ENCODE measurements at places on chromosomes 4 and X.

GRCh38 chr4:20313237-20314030, 61.7 kb downstream of the SLIT2 start:
- no peak for DNase-seq

DNA sequence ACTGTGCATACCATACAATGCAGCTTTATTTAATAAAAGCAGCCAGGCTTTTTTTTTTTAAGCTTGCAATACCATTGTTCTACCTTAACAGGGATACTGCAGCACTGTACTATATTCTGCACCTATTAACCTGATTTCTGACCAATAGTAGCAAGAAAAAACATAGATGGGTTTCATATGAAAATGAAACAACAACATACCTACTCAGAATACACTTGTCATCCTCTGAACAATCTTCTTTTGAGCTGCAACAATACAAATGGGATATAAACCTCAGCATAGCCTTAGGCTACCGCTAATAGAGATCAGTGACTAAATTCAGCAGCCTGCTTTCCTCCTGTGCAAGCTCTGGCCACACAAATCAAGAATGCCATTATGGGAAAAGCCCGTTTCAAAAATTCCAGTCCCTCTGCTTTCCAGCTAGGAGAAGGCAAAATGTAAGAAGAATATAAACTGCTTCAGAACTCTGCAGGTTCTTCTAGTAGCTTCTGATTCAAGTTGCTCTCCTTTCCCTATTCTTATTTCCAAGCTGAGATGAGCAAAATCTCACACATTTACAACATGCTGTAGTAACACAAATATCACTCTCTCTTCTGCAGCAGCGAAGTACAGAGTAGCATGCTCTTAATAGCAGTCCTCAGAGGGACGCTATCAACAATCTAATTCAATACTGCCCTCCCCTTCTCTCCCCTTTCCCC, 143.4 kb downstream of the KLHL13 start:
- DNase-seq = no peak

DNA sequence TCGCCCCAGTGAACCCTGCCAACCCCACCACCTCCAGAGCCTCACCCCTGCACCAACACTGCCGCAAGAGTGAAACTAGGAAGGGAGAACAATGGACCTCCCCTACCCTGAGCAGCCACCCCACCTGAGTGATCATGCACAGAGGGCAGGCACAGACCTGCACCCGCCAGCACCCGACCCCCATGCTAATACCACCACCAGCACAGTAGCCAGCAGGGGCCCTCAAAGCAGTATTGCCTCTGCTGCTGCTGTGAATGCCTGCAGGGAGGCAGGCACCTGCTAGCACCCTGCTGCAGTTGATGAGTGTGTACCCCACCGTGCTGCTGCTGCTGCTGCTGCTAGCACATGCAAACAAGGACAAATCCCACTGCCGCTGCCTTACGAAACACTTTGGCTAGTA, 100.1 kb downstream of the RAB28 start:
- no peak for DNase-seq

DNA sequence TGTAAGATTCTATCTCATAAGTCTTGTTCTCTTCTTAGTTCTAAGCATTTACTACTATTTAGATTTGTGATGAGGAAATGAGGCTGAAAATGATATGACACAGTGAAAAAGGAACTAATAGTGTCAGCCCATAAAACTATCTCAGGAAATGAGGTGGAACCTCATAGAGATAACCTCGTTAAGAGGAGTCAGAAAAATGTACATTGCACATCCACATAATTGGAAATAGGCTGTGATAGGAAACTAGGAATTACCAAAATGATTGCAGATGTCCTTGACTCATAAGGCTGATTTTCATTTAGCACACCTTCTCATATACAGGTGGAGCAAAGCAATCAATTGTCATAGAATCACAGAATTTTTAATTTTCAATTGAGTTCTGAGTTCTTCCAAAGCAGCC, 26.8 kb downstream of the ANXA10 start:
- DNase-seq = no peak

DNA sequence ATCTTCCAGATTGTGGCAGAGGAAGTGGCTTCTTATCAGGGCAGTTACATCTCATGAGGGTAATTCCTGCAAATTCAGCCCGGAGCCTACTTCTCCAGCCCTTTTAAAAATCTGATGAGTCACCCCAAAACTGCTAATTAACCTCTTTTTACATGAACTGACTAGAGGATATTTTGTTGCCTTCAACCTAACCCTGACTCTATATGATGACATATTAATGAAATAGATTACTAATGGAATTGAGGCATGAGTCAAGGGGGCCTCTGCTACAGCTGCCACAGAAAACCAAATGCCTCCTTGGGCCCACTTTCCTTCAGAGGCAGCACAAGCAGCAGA, 72.5 kb downstream of the QRFPR start:
- DNase-seq = no peak

DNA sequence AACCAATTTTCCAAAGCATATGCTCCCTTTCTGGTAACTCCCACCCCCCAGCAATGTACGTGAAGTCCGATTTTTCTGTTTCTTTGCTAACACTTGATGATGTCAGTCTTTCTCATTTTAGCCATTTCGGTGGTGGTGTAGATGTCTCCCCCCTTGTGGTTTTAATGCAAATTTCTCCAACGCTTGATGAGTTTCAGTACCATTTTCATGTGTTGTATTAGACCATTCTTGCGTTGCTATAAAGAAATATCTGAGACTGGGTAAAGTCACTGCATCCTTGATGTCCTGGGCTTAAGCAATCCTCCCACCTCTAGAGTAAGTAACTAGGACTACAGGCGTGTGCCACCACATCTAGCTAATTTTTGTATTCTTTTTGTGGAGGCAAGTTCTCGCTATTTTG, 148.4 kb upstream of the VCX3A start:
- DNase-seq = no peak

GRCh38 chrX:106874075-106874474, 29.1 kb downstream of the RIPPLY1 start:
- DNase-seq = no peak

DNA sequence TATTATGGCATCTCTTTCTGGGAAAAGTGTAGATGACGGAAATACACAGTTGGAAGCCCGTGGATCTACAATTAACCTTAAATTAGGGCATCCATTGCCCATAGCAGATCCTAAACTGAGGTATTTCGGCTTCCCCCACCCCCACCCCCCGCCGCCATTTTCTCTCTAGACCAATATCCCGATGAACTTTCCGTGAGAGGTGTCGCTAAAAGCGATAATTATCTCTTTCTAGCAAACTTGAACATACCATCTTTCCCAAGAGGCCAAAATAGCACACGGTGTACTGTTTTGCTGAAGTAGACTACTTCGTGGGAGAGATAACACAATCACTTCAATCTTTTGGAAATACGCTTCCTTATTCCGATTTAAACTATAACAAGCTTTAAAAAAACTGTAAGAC, 554 bp downstream of the KLHL15 start:
- DNase-seq = no peak

GRCh38 chr4:2125023-2125422, 65.9 kb downstream of the NAT8L start:
- DNase-seq = no peak

DNA sequence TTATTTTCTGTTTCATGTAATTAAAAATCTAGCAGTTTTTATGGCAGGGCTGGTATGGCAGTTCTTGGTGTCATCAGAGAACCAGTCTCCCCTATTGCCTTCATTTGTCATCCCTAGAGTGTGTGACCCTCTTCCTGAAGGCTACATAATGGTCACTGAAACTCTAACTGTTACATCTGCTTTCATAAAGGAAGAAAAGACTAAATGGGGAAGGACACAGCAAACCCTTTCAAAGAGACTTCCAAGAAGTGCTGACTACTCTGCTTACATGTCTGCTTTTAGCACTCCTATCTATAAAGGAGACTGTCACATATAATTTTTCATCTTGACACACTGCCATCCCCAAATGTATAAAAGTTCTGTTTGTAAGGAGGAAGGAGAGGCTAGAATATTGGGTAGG, 105.9 kb upstream of the DIAPH2 start:
- no peak for DNase-seq

DNA sequence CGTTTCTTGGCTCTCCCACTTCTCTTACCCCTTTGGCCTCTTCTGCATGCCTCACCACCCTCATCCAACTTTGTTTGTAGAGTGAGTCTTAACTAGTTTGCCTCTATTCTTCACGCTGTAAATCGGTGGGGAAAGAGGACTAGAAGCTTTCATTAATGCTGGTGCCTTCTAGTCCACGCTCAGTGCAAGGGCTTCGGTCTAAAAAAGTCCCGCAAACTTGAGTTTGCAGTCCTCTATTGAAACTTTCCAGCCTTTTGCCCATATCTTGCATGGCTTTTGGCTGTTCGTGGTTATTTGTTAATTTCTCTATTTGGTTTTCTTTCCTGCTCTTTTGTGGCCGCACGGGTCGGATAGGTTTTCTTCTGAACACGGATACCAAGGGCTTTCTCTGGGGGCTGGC, 868 bp downstream of the DACH2 start:
- DNase-seq = no peak

GRCh38 chr4:66489783-66490452, 819.6 kb upstream of the EPHA5 start:
- DNase-seq = no peak

DNA sequence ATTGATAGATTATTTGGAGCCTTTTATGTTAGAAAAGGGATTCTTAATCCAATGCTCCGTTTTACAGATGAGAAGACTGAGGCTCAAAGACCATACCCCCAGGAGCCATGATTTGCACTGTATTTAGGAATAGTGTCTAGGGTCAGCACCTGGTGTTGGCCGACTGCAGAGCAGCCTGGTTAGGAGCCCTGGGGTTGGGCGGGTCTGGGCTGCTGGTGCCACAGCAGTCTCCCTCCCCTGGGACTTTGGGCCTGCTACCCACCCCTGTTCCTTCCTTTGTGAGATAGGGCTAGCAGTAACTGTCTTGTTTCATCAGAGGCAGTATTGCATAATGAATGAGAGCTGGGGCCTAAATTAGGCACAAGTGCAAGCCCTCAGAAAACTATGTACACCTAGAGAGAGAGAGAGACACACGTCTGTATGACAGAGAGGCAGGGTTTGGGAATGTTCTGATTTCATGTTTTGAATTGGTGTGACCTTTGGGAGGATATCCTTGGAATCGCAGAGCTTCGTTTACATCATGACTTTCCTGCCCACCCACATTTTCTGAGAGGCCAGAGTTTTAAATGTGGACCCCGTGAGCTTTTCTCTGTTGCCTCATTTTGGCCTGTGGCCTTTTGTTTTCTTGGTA, 111.7 kb downstream of the PTTG2 start:
- no peak for DNase-seq

- no peak for DNase-seq
Observed at GRCh38 chrX:105173071-105173470, 47.4 kb downstream of the TEX13A start.

- no peak for DNase-seq
Observed at GRCh38 chr4:72701987-72702819, 133.2 kb upstream of the ADAMTS3 start.

DNA sequence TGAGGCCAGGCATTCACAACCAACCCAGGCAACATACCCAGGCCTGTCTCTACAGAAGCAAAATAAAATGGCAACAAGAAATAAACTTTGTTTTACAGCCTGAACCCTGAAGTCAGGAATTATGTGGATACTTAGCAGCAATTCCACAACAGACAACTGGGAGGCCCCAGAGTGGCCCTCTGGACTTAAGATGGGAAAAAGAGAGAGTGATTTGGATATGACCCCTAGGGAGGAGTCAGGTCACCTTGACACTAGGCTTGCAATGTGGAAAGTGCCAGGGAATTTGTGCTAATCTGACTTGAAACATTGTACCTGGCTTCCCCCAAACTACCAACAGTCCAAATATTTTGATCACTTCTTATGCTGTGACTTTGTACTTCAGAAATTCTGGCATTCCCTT, 193.1 kb downstream of the PARM1 start:
- no peak for DNase-seq

DNA sequence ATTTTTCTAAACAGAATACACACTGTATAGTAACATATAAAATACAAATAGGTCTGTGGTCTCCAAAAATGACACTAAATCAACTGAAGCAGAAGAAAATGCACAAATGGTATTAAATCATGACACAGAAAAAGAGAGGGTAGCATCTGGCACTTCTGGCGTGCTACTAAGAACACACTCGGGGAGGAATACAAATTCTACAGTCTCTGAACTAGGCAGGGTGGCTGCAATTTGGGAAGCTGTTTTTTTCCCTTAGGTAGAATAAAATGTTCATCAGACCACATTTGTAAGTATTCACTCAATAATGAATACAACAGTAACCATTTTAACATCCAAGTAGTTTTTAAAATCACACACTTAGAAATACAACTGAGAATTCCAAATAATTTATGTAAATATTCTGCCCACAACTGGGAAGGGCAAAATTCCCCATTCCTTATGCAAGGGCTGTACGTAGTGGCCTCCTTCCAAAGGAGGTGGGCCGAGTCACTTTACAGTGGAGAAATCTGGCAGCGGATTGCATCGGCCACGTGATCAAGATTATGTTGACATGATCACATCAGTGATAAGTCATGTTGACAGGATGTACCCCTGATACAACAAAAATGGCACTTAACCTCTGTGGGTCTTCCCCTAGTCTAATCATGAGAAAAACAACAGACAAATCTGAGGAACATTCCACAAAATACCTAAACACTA, 101.1 kb downstream of the TSPAN5 start:
- no peak for DNase-seq

DNA sequence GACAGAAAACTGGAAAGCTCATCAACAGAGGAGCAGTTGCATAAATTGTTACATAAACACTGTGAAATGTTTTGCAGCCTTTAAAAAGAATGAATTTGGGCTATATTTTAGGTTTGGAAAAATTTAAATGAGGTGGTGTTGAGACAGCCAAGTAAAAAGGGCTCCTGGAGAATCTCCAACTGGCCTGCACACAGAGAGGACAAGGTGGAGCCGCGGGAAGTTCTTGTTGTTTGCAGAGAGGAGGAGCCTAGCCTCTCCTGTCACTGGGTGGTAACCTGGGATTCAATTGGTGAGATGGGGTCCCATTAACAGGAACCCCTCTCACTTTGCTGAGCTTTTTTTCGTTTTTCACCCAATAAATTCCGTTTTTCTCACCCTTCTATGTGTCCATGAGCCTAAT, 13.4 kb downstream of the GIMD1 start:
- no peak for DNase-seq

- no peak for DNase-seq
Observed at GRCh38 chr4:7612311-7612897, 177.7 kb upstream of the PSAPL1 start.

- DNase-seq = no peak
Observed at GRCh38 chr4:31674313-31674947, 954.3 kb downstream of the PCDH7 start.

- DNase-seq = no peak
Observed at GRCh38 chrX:43313035-43313434, 343.1 kb upstream of the MAOA start.

DNA sequence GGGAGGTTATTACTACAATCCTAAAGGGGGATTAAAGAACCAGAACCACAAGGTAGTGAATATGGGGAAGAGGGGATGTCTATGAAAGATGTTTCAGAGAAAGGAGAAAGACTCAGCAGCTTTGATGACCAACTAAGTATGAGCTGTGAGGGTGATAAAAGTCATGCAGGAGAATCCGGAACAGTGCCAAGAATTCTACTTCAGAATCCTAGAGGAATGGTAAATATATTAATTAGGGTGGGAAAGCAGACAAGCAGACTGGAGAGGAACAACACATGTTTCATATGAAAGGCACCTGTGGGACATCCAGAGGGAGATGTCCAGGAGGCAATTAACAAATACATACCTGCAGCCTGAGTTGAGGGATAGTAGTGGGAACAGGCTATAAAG, 642.2 kb upstream of the DIPK2B start:
- DNase-seq = no peak

All from stimulated activated CD8-positive, alpha-beta memory T cell treated with anti-CD3 and anti-CD28 coated beads, Interleukin-12 subunit alpha, Interleukin-12 subunit beta, amount 100 ng/mL, for 4 hours (primary cell).